ENCODE measurements at places on chromosomes 1 and 21.
A peak's percentile ranks its signal among the peaks of the same experiment; 100 is the strongest.

DNA sequence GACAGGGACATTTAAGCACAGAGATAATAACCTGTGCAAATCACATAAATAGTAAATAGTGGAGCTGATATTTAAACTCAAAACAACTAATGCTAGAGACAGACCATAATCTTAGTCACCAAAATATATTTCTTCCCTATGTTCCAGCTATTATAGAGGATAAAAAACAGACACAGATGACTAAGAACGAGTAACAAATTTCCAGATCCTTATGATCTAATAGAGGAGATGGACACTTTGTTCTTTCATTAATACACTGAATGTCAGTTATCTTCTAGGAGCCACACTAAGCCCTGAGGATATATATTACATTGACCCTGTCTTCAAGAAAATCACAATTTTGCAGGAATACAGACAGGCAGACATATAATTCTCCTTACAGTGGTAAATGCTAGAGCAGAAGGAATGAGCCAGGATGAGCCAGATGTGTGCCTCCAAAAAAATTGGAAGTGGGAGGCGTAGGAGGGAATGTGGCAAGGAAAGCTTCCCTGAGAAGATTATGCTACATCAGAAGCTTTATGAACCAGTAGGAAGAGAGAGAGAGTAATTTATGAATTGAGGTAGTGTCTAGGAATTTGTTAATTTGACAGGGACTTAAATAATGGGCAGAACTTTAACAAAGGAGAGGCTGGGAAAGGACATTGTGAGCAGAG is 395.4 kb upstream of the BEND5 start:
- DNase-seq = no peak

DNA sequence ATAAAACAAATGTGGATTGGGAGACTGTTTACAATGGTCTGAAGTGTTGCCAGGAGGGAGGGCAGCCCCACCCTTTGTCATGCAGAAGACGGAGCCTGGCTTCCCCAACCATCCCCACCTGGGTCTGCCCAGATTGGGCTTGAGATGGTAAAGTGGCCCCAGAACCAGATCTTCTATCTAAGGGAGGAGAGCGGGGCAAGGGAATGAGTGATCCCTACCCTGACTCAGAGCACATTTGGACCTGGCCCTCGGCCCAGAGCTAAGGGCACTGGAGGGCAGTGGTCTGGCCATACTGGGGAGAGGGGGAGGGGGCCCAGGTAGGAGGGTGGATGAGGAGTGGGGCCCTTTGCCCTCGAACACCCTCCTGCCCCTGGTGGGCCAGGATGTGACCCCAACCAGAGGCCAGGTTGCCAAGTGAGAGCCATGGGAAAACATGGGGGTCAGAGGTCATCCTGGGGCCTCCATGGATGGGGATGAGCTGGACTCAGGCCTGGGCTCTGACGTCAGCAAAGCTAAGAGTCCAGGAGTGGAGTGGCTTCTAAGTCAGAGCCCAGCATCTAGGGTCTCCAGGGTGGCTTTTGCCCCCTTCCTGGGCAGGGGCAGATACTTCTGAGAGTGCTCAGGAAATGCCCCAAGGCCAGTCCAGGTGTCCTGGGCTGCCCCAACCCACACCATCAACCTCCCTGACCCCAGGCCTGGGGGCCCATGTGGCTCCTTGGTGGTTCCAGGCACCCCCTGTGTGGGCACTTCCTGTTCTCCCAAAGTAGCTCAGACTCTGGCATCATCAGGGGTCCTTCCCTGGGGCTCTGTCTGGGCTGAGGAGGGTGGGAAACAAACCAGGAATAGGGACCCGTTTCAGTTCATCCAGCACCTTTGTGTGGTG is 1.6 kb upstream of the LEFTY1 start:
- DNase-seq = no peak

GRCh38 chr1:248837781-248838356 is at the start of gene ZNF672:
ZNF672 (plus strand) TSS chr1:248838224; CDS start chr1:248847275, 9,051 bp downstream.
- peak; percentile 98 for DNase-seq

DNA sequence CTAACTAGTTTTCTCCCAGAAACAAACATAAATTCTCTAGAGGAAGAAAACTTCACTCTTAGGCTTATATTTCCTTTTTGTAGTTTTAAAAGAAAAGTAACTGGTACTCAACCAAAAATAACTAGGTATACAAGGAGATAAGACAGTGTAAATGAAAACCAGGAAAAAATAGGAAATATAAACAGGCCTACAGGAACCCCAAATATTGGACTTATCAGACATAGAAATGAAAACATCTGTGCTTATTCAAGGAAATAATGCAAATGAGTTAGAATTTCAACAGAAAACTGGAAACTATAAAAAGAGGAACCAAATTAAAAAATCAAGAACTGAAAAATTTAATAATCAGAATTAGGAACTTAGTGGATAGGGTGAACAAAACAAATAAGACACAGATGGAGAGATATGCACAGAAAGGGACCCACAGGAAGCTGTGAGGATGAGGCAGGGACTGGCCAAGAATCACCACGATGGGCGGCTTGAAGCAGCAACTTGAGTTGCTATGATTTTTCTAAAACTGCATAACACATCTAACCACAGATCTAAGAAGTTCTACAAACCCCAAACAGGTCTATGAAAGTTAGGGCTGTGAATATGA is 67.5 kb upstream of the ACTRT2 start:
- DNase-seq = no peak

DNA sequence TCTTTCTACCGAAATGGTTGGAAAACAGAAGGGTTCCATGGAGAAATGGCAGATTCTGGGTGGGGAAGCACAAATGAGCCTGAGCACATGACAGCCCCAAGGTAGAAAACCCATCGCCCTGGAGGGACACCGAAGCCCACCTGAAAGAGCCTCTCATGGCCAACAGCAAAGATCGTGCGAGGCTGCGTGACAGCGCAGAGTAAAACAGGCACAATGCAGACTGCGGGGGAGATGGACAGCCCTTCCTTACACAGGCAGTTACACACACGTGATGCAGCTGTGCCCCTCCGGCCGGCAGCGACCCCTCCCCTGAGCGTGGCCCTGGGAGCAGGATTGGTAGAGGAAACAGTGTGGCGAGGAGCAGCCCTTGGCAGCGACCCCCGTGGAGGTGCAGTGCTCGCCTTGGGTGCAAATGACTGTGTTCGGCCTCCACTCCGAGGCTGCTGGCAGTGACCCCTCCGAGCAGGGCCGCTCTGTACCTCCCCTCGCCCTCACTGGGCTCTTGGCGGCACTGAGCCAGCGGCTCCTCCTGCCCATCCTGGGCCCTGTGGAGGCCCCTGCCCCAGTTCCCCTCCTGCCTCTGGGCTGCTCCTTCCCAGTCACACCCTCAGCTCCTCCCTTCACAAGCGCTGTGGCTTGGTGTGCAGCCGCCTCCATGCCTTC is 120.9 kb upstream of the COL6A1 start:
- DNase-seq = no peak

- peak; percentile 85 for DNase-seq
These were observed 50.0 kb downstream of the TBCE start for GRCh38 chr1:235417086-235417697.

All from iris pigment epithelial cell (primary cell).